Left ventricle myocardium inferior (tissue), 1 donor: ENCODE measurements at places on chromosomes 2 and 18. TPM values are rescaled to one million over a fixed set of nuclear protein-coding genes. Genes with fewer than 3 reads are reported as not detected.

Gene GLB1L
- total RNA-seq, result 1.7 TPM

- DNase-seq, result no peak
Observed at GRCh38 chr2:148533004-148533403, 111.5 kb upstream of the EPC2 start.

Gene KLHL41
- 163 TPM for total RNA-seq

Gene CDH19
- total RNA-seq, result 13.0 TPM

- no peak for DNase-seq
Observed at GRCh38 chr2:220440731-220441130, 813.3 kb downstream of the SLC4A3 start.

Gene IL1A
- total RNA-seq, result not detected

Gene IAH1
- total RNA-seq, result 82.9 TPM

DNA sequence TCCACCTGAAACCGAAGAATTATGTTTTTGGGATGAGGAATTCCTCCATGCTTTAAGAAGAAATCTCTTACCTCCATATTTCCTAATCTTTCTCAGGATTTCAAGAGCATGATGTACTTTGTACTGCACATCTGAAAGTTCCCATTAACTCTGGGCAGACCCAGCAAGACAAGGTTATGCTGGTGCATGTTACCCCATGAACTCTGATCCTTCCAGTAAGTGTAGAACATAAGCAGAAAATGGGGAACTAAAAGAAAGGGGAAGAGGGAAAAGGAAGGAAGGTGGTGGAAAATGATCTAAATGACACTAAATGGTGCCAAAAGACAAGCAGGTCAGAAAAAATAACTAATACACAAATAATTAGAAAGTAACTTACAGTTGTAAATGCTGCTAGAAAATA, 50.7 kb downstream of the STRN start:
- no peak for DNase-seq

- DNase-seq, result no peak
Observed at GRCh38 chr18:79615586-79615985, 64.0 kb upstream of the CTDP1 start.

Gene MAB21L4
- not detected for total RNA-seq

GRCh38 chr2:239103125-239104098, 255.5 kb downstream of the TWIST2 start:
- DNase-seq, result no peak

- no peak for DNase-seq
Observed at GRCh38 chr18:48026216-48026615, 95.8 kb upstream of the SMAD2 start.

DNA sequence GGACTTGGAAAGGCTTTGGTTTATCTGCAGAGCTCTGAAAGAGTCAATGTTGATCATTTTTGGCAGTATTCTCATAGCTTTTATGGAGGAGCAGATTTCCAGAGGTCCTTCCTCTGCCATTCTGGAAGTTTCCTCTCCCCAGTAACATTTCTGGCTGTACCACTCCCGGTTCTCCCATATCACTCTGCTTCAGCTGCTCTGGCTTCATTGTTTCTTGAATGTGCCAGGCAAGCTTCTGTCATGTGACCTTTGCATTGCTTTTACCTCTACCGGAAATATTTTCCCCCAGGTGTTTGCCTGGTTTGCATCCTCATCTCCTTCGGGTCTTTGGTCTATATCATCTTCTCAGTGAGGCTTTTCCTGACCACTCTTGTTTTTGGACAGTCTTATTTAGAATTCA, 12.4 kb downstream of the PCYOX1 start:
- DNase-seq, result no peak

Gene GRHL1
- 0.69 TPM for total RNA-seq
